Stimulated activated effector memory CD8-positive, alpha-beta T cell treated with anti-CD3 and anti-CD28 coated beads, Interleukin-12 subunit alpha, Interleukin-12 subunit beta, amount 100 ng/mL, for 72 hours (primary cell): ENCODE measurements at places on chromosomes 1 and 21.

- no peak for DNase-seq
Measured at GRCh38 chr1:96634883-96635282, 86.7 kb upstream of the PTBP2 start.

- DNase-seq, result no peak
Measured at GRCh38 chr21:38525454-38525853, 27.2 kb upstream of the ERG start.

GRCh38 chr1:103144681-103145080 lies 36.4 kb upstream of the COL11A1 start:
- no peak for DNase-seq

- no peak for DNase-seq
Measured at GRCh38 chr1:245888809-245889208, 618.3 kb downstream of the SMYD3 start.

- DNase-seq, result no peak
Measured at GRCh38 chr1:114088392-114089299, 65.0 kb downstream of the SYT6 start.

- no peak for DNase-seq
Measured at GRCh38 chr1:29333008-29333407, 96.7 kb downstream of the PTPRU start.

GRCh38 chr21:14768042-14768441 lies 221.9 kb upstream of the SAMSN1 start:
- no peak for DNase-seq
